Activated CD4-positive, alpha-beta T cell treated with anti-CD3 and anti-CD28 coated beads, Interleukin-2, amount 50 U/mL, for 48 hours (primary cell): ENCODE measurements at places on chromosomes 1 and 21.

- no peak for DNase-seq
These were observed 135.9 kb downstream of the ACBD6 start for GRCh38 chr1:180366371-180367068.

DNA sequence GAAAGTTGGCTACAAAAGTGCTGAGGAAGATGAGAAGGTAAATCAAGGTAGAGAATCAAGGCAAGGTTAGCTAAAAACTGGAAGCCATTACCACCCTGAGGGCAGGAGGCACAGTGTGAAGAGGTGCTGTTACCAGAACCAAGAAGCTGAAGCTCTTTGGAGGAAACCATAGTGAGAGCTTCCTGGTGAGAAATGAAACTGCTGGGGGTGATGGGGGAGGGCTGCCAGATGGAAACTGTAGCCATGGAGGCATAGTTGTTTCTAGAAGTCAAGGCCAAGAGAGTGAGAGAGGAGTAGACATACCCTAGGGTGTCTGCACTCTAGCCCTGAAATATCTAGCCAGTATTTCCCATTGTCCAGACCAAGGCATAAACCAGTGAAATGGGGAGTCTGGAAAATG, 28.7 kb downstream of the IFI44 start:
- no peak for DNase-seq

DNA sequence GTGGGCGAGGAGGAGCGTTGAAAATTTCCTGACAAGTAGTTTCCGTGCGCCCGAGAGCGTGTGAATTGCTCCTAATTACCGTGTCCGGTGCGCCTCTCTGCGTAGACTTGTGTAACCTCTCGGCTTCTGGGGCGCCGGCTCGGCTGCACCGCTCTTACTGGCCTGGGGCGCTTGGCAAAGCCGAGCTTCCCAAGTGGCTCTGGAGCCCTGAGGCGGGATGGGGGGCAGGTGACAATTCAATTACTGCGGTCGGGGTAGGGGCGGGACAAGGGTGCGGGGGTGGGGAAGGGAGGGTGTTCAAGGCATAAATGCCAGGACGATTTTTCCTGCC, 392 bp upstream of the DMRTA2 start:
- peak; percentile 51 for DNase-seq

GRCh38 chr1:228734881-228735801, at the start of gene RHOU:
RHOU (plus strand) TSS chr1:228735479; CDS start chr1:228735743, 264 bp downstream.
- peak; percentile 66 for DNase-seq

DNA sequence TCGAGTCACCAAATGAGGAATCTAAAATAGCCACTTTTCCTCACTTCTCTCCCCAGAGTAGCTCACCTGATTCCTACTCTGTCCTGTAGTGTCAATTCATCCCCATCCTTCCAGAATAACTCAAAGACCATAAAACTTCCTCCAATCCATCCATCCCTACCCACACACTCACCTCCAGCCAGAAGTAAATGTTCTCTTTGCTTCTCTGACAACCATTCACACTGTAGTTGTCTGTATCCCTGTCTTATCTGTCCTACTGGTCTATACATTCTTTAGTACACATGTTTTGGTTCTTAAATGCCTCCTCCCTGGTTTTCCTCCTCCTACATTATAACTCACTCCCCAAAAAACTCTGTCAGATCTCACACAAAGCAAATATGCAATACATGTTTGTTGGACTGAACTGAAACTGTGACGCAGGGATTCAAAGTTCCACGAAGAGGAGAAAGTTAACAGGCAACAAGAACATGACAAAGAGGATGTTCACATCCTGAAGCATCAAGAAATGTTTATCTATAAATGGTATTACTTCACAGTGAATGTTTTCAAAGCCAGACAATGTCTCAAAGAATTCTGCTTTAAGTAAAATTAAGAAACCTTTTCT, 11.0 kb downstream of the TP53BP2 start:
- DNase-seq, result no peak

- DNase-seq, result no peak
These were observed 17.4 kb upstream of the SHE start for GRCh38 chr1:154519591-154519991.

GRCh38 chr1:61160526-61160925, 78.2 kb downstream of the NFIA start:
- no peak for DNase-seq

- DNase-seq, result no peak
These were observed 9.1 kb upstream of the TRABD2B start for GRCh38 chr1:48006264-48006663.

- peak; percentile 29 for DNase-seq
These were observed 43.5 kb upstream of the MCOLN3 start for GRCh38 chr1:85091671-85092280.
